ENCODE measurements at places on chromosomes 16 and 17. TPM values are rescaled to one million over a fixed set of nuclear protein-coding genes. Genes with fewer than 3 reads are reported as not detected.

DNA sequence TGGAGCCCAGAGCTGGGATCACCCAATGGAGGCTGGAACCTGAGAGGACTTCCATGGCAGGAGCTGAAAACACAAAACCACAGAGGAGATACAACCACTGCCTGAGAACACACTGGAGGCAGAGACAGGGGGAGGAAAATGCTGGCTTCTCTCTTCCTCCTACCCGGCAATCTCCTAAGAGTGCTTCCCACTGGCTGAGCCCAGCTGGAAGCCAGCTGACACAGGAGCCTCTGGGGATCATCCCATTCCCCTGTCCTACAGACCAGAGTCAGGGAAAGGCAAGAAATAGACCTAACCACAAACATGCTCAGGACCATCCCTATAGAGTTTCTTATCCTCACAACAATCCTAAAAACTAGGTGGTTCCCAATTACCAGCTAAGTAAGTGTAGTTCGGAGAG, 112.4 kb upstream of the CDH5 start:
- no peak for DNase-seq

- no peak for DNase-seq
These were observed 269.6 kb downstream of the PARN start for GRCh38 chr16:14360326-14361037.

The CES3 gene
- not detected for total RNA-seq

DNA sequence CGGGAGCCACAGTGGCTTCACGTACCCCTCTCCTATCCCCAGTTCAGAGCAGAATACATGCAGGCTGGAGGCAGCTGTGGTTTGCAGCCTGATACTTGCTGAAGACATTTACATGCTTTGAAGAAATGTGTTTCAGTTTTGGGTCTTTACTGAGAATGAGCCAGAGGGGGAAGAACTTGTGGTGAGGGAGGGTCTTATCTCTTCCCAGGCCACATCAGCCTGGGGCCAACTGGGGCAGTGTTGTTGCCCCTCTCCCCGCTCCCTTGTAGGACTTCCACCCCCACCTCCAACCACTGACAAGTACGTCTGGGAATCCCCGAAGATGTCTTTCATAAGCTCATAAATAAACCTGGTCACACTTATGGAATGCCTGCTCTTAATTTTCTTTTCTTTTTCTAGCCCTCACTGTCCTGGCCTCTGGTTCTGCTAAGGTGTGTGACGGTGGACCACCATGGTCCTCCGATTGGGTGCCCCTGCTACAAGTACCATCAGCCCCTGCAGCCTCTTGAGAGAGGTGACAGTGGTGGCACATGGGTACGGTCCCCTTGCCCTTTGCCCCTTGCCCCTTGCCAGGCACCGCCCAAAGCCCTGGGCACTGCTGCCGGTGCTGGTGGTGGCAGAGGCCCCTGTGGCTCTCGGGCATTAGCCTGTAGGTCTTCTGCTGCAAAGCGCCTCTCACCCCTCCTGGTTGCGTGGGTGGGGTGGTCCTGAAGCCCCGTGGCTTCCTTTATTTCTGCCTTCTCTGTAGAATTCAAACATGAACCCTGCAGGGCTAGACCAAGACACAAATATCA, 144.8 kb upstream of the RPH3AL start:
- DNase-seq = no peak

- no peak for DNase-seq
These were observed at the start of gene LASP1NB for GRCh38 chr17:38925263-38925995. TSS of gene LASP1NB (plus strand) at chr17:38925614.
